Right ventricle myocardium superior (tissue), 1 donor: ENCODE measurements at places on chromosomes 16 and 17. TPM values are rescaled to one million over a fixed set of nuclear protein-coding genes. Genes with fewer than 3 reads are reported as not detected.

ATP2C2 gene
- not detected for total RNA-seq

TMEM100 gene
- 15.5 TPM for total RNA-seq

SLC9A5 gene
- total RNA-seq = 0.83 TPM

GRCh38 chr17:22459953-22460350 lies 767.6 kb downstream of the KCNJ18 start:
- DNase-seq = no peak

DNA sequence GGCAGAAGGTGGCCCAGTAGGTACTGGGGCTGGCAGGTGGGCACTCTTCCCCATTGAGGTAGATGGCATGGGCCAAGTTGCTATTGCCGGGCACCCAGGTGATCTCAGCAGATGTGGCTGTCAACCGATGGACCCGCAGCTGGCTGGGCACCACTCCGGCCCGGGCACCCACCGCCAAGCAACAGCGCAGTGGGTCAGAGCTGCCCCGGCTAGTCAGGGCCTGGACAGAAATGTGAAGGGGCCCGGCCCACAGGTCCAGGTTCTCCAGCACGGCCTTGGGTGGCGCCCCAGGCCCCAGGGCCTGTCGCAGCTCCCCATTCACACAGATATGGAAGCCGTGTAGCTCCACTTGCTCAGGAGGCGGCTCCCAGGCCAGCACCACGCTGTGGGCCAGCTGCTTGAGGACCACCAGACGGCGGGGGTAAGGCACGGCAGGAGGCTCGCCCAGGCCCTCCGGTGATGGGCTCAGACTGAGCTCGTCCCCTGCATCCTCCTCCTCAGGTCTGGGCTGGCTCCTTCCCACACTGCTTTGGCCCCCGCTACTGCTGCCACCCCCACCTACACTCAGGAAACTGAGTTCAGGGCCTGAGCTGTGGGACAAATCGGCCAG lies 16.5 kb downstream of the TSPOAP1 start:
- peak; percentile 26 for DNase-seq
